ENCODE measurements at places on chromosomes 11 and 22.

- no peak for DNase-seq
These were observed 552.8 kb upstream of the CADM1 start for GRCh38 chr11:116057000-116057399.

GRCh38 chr11:8103909-8104308 is 22.9 kb downstream of the TUB start:
- DNase-seq: no peak

DNA sequence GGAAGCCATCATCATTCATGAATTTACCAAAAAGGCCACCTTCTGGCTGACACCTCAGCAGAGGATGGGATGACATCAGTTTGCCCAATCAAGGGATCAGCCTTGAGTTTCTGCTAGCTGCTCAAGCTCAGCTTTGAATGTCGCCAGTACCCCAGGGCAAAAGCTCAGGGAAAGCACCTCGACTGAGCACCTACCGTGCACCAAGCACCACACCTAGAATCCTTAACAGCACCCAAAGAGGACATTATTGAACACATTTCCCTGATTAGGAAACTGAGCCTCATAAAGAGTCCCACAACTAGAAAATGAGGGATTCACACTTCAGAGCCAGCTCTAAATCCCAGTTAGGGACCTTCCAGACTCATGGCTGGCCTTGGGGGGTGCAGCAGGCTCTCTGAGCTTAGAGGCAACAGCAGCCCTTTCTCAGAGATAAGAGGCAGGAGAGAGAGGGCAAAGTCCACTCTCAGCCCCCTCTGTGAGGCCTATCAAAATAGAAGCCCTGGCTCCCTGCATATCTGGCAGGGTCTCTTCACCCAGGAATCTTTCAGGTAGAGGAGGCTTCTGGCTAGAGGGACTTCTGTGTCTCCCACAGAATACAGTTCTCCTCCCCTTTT is 13.4 kb upstream of the DAGLA start:
- DNase-seq: no peak

GRCh38 chr11:31799435-31800397 is 11.4 kb downstream of the PAX6 start:
- DNase-seq: no peak

DNA sequence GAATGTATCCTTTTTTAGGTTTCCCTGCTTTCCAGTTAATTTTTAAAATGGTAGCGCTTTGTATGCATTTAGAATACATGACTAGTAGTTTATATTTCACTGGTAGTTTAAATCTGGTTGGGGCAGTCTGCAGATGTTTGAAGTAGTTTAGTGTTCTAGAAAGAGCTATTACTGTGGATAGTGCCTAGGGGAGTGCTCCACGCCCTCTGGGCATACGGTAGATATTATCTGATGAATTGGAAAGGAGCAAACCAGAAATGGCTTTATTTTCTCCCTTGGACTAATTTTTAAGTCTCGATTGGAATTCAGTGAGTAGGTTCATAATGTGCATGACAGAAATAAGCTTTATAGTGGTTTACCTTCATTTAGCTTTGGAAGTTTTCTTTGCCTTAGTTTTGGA is 86.4 kb upstream of the BIRC3 start:
- DNase-seq: no peak

- DNase-seq: no peak
These were observed 311.9 kb downstream of the GUCY1A2 start for GRCh38 chr11:106706355-106706754.

Measured in suppressor macrophage (primary cell).